ENCODE measurements at places on chromosomes 5 and 9.

DNA sequence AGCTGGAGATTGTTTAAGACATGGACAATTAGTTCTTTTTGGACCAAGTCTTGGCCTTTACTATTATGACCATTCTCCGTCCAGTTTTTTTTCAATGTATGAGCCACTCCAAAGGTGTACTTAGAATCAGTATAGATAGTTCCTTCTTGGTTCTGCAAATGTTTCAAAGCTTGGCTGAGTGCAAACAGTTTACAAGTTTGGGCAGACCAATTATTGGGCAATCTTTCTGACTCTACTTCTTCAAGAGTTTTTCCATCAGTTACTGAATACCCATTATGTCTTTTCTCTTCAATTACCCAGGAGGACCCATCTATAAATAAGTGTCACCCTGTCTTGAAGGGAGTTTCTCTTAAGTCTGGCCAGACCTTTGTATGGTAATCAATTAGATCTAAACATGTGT is 15.5 kb downstream of the IFT74 start:
- DNase-seq: no peak

DNA sequence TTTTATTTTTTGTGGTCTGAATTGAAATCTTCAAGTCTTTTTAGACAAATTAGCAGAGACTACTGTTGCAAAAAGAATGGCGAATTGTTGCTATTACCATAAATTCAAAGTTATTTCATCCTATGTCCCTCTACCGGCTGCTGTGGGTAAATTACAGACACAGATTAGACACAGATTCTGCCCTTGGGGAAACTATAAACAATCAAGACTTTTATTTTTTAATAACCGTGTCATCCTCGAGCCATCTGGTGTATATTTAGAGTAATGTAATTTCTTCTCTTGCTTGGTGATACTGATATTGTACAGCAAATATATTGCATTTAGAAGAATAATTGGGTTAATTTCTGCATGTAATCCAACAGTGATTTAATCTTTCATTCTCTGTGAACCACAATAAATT is 228.0 kb upstream of the ADAMTSL1 start:
- DNase-seq: no peak

DNA sequence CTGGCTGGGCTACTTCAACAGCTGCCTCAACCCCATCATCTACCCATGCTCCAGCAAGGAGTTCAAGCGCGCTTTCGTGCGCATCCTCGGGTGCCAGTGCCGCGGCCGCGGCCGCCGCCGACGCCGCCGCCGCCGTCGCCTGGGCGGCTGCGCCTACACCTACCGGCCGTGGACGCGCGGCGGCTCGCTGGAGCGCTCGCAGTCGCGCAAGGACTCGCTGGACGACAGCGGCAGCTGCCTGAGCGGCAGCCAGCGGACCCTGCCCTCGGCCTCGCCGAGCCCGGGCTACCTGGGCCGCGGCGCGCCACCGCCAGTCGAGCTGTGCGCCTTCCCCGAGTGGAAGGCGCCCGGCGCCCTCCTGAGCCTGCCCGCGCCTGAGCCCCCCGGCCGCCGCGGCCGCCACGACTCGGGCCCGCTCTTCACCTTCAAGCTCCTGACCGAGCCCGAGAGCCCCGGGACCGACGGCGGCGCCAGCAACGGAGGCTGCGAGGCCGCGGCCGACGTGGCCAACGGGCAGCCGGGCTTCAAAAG is 36.9 kb upstream of the TTC1 start:
- no peak for DNase-seq

- no peak for DNase-seq
Observed at GRCh38 chr9:137458194-137459151, 661 bp downstream of the NSMF start.

GRCh38 chr5:118653183-118653582 is 335.2 kb downstream of the DTWD2 start:
- no peak for DNase-seq

GRCh38 chr9:7185612-7186011 is 427.8 kb downstream of the KDM4C start:
- DNase-seq: no peak

GRCh38 chr9:14710804-14711203 is 11.7 kb downstream of the CER1 start:
- DNase-seq: no peak

- DNase-seq: no peak
Observed at GRCh38 chr9:104805441-104805840, 41.5 kb downstream of the NIPSNAP3B start.

- DNase-seq: no peak
Observed at GRCh38 chr9:126702151-126703001, 88.6 kb downstream of the LMX1B start.

- no peak for DNase-seq
Observed at GRCh38 chr5:136190091-136190720, 2.8 kb downstream of the SMIM32 start.

DNA sequence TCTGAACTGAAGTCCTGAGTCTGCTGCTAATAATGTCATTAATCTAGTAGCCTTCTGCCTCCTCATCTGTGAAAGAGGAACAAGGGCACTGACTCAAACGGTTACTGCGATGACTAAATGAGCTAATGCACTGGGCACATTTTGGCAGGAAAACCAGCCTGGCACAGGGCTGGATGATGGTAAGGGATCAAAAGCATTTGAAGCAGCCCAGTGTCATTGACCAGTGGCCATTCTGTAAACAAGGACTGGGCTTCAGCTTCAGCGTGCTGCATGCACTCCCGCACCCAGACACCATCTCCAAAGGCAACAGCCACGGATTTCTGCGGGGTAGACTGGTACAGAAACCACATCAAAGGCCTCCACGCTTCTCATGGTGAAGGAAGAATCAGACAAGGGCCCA is 8.0 kb downstream of the GCNT4 start:
- DNase-seq: no peak

DNA sequence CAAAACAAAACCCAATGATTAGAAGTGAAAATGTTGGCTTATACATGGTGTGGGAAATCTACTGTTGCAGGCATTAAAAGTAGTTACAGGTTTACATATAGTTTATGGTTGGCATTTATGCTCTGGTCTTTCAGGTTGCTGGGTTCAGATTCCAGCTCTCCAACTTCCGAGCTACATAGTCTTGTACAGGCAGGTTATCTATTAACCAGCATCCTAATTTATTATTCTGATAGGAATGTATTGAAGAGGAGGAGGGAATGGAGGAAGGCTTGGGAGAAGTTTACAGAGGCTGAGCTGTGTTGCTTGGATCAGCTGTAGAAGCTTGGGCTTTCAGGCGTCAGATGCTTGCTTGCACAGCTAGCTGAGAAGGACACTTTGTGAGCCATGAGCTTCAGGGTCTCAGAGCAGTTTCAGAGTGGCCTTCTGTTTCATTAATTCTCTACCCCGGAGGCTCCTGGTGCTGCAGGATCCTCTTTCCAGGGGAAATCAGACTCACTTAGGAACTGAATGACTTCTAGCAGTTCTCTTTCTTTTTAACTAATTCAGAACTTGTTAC is 11.7 kb upstream of the ERBIN start:
- no peak for DNase-seq

DNA sequence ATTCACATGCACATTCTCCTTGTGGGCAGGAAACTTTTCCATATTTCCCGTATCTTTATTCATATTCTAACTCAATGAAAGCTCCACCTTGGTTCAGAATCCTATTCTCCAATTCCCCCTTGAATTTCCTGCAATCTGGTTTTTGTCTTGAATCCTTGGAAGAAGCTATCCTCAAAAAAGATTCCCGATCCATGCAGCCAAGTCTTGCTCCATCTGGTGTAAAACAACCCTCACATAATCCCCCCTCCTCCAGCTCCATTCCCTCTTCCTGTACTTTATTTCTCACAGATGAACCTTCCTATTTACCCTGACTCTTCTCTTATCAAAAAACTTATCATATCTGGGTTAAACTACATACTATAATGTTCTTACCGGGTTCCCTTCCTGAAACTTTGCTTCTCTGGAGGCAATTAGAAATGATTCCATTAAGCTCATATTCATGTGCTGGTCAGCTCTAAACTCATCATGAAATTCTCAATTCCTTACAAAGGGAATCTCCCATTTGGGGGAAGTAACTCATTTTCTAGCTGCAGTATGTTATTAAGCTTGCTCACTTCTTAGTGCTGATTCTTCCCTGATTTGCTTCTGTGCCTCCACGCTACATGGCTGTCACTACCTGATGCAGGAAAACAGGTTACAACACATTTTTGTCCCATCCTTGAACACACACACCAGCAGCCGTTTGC is 81.7 kb downstream of the GNAQ start:
- no peak for DNase-seq

DNA sequence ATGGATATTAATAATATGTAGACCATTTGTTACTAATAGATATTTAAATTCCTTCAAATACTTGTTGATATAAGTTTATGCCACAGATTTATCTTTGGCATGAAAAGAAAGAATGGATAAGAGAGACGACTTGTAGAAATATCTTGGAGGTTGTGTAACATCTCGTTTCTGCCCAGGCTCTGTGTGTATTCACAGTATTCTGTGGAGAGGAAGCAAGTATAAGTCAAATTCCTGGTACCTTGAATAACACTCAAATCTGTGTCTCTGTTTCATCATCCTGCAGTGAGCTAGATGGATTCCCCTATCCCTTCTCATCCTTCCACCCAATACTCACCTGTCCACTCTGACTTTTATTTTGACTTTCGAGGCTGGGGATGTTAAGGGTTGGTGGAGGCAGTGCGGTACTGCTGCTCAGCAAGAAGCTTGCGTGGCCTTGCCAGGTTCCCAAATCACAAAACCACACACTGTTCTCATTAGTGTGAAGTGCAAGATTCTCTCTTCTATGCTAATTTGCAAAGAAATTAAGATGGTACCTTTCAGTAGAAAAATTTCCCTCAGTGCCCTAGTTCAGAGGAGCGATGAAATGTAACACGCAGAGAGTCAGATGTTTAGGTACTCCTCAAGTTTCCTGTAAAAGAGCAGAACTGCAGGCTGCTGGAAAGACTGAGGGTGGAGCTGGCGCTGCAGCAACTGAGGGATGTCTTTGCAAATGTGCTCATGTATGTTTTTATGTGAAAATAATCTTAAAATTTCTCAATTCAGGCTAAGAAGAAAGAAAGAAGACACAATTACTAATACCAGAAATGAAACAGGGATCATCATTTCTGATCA is 42.6 kb upstream of the ANKRD18A start:
- DNase-seq: no peak

DNA sequence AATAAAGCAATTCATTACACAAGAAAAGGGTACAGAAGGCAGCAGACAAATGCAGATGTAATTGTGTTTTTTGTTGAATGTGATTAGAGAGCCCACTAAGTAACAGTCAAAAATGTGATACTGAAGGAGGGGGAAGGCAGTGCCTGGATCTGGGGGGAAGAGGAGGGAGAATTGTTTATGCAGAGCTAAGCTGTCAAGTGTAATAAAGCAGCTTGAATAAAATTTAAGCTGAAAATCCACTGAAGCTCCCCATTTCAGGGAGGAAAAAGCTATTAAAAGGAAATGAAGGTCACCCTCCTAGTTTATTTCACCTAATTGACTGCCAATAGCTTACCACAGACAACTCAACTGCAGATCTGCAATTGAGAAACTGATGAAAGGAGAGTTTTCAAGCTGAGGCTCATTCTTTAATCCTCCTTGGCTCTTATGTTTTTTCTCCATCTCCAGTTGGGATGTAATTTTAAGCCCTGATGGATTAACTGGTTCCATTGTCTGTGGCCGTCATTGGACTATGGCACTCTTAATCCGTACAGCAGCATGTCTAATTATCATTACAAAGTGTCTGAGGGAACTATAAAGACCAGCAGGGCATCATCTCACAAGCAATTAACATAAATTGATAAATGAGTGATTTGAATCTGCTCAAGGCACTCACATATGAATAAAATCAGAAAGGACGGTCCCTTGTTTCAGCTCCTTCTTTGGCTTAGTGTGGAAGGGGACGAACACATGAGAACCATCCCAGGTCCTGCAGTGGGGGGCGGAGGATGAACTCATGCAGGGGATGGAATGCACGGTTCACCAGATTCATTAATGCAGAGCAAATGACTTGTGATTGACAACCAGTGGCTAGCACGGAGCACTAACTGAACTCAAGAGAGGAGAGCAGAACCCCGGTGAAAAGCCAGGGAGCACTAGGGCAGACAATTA is 38.5 kb downstream of the TLE1 start:
- no peak for DNase-seq

GRCh38 chr5:134139377-134139851 is 24.9 kb downstream of the TCF7 start:
- no peak for DNase-seq

- DNase-seq: no peak
Observed at GRCh38 chr5:170353961-170354360, 35.2 kb downstream of the KCNMB1 start.

- no peak for DNase-seq
Observed at GRCh38 chr5:41264019-41264418, 50.7 kb upstream of the C6 start.

- DNase-seq: no peak
Observed at GRCh38 chr5:8710426-8710930, 835.4 kb downstream of the SEMA5A start.

DNA sequence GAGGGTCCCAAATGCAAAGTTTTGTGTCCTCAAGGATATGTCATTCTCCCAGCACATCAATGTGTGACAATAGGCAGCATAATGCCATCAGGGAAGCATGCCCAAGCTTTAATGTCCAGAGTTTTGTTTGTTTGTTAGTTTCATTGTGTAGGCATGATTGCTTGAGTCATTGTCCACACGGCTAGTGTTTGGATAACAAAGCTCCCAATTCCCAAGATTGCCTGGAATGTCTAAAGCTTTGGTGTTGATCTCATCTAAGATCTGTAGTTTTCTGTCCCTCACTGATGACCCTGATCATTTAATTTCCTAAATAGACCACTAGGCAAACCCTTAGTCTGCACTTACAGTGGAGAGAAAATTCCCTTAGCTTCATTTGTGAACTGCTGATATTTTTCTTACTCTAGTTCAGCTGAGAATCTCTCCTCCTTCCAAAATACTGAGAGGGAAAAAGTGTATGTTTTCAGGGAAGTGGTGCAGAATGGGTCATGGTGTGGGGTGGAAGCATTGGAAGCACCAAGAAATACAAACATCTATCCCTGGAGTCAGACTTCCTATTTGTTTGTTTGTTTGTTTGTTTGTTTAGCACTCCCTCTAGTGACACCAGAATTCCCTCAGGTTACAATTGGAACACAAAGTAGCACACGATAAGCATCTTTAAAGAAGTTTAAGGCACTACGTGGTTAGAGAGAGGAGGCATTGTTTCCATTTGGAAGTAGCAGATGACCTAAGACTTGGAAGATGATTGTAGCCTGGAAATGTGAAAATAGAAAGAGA is 127.1 kb downstream of the PRDM6 start:
- DNase-seq: no peak

DNA sequence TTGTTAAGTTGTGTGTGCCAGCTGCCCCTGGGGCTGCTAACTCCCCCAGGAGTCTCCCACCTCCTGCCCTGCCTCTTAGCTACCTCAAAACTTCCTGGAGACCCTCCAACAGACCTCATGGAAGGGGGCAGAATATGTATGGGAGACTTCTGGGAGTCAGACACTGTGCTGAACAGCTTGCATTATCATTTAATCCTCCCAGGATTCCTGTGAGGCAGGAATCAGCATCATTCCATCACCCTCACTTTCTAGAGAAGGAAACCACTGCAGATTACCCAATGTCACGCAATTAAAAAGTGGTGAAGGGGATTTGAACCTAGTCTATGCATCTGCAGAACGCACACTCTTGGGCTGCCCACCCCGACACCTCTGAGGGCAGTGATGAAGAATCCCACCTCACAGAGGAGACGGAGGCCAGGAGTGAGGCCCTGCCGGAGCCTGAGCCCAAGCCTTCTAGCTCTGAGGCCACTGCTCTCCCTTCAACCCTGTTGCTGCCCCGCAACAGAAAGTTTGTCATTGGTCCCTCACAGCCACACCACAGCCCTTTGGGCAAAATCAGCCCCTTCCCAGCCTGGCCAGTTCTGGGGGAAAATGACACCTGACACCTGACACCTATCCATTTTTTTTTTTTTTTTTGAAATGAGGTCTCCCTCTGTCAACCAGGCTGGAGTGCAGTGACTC is 30.3 kb upstream of the IL17B start:
- DNase-seq: no peak

All from cortex of kidney (tissue), 1 donor.